ENCODE measurements at places on chromosomes 12 and 14. TPM values are rescaled to one million over a fixed set of nuclear protein-coding genes. Genes with fewer than 3 reads are reported as not detected.

DNA sequence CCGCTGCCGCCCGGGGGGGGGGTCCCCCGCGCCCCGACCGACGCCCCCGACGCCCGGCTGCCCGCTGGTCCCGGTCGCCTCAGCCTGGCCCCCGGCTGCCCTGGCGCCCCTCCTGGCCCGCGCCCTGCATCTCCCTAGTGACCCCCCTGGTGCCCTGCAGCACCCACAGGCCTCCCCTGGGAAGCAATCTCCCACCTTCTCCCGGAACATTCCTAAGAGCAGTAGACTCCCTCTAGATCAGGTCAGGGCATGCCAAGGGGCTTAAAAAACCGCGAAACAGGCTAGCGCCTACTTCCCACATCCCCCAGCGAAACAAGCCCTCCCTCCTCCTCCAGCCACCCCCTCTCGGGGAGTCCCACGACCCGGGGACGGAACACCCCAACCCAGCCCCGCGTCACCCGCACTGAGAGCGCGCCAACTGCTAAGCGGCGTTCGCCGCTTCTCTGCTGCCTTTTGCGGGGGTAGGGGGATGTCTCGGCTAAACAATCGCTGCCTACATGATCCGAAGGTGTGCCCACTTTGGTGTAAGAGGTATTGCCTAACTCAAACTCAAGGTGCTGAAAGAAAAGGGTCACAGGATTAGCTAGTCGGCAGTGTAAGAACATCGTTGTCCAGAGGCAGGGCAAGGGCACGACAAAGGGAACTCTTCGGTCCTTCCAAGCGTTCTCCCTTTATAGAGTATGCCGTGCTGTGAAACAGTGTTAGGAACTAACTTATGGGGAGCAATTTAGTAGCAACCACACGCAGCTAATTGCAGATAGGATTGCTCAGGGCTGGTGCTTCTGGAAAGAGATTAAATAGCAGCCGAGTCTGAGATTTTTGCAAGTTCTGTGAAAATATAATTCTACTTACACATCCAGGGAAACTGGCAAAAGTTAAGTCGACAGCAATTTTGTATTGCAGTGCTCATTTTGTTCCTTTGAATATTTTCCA is 619 bp upstream of the NTN4 start:
- peaks cover 10% of the 10 kb centered on the region for H3K27me3 ChIP-seq
- peaks cover 6% of the 10 kb centered on the region for H3K4me1 ChIP-seq
- DNase-seq, result no peak
- peak overlapping the region; percentile 76 for H3K27ac ChIP-seq

DNA sequence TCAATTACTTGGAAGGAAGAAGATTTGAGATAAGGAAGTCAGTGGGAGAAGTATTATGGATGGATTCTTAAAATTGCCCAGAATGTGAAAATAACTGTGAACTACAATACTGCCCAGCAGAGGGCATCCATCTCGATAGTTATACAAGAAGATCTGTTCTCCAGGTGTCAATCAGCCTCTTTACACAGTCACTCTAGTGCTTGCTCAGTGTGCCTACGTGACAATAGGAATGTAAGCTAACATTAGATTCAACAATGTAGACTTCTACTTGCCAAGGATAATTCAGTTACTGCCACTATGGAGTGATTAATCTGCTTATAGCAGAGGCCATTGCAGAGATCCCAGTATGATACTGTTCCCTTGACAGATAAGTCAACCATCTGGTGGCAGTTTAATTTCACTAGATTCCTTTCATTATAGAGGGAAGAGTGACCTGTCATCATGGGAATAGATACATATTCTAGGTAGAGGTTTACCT is 10.6 kb upstream of the MAP4K5 start:
- DNase-seq, result no peak
- no peak overlapping the region for H3K27ac ChIP-seq
- H3K4me3 ChIP-seq, result no peak overlapping the region
- no peaks in the 10 kb centered on the region for H3K27me3 ChIP-seq

DNA sequence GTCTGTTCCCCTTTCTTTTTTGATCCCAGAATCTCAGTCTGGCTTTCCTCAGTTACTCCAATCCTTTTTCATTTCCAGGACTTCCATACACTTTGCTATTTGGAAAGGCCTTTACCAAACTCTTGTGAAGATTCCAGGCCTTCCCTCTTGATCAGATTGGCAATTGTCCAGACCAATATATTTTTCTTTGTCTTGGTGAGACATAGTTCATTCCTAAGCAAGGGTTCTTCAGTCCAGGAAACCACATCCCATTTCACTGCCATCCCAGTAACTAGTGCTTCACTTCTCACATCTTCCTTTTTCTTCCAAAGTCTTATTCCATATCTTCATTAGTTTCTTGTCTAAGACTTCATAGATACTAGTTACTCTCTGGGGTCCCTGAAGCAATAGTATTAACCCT is 2.1 kb upstream of the PTPRQ start:
- no peaks in the 10 kb centered on the region for H3K36me3 ChIP-seq
- H3K27me3 ChIP-seq, result no peaks in the 10 kb centered on the region
- no peak overlapping the region for H3K4me3 ChIP-seq

Gene LTBP2
- total RNA-seq, result 154 TPM
